ENCODE measurements at places on chromosomes 7 and 10.

DNA sequence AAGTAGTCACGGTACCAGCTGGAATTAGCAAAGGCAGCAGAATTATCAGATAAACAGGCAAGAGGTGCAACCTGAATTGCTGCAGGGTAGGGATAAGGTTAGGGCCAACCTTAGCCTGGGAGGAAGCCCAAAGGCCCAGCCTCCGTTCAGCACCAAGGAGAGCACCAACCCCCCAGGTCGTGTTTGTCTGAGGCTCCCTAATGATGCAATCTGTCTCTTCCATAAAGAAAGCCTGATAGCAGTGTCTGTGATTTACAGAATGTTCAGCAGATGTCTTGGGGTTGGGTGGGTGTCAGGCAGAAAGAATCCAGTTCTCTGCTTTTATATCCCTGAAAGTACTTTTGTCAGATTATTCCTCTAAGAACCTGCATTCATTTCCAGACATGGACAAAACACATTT lies 328.4 kb upstream of the AOAH start:
- DNase-seq: peak; percentile 5

- no peak for DNase-seq
Measured at GRCh38 chr10:103649654-103650423, 156.3 kb downstream of the NEURL1 start.

GRCh38 chr10:103673606-103674005 lies 180.1 kb downstream of the NEURL1 start:
- no peak for DNase-seq

DNA sequence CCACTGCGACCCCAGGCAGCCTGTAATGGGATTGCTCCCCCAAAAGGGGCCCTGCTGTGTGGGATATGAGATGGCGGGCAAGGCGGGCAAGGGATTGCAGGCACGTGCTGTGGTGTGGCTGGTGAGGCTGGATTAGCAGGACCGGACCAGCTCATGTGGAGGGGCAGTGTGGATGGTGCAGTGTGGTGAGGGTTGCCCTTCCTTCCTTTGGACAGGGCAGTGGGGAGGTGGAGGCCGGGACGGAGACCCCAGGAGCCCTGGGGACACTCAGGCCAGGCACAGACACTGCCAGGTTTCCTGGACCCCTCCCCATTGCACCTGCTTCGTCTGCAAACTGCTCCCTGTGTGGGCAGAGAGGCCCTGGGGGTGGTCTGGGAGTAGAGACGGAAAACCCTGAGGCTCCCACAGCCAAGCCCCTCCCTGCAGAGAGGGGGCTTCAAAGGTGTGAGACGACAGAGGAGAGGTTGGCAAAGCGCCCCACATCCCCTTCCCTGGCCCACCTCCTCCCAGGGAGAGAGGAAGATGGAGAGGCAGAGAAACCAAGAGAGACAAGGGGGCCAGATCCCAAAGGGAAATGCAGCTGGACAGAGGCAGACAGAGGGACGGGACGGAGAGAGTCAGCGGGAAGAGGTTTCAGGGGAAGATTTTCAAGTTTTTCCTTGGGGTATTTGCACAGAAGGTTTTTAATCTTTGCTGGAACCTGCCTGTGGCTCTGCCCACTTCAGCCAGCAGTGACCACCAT lies 89.2 kb downstream of the MICALL2 start:
- no peak for DNase-seq

GRCh38 chr7:153297141-153297540 lies 537.6 kb downstream of the ACTR3B start:
- peak; percentile 14 for DNase-seq

- DNase-seq: peak; percentile 78
Measured at GRCh38 chr10:36489611-36490228, 635.7 kb upstream of the ANKRD30A start.

DNA sequence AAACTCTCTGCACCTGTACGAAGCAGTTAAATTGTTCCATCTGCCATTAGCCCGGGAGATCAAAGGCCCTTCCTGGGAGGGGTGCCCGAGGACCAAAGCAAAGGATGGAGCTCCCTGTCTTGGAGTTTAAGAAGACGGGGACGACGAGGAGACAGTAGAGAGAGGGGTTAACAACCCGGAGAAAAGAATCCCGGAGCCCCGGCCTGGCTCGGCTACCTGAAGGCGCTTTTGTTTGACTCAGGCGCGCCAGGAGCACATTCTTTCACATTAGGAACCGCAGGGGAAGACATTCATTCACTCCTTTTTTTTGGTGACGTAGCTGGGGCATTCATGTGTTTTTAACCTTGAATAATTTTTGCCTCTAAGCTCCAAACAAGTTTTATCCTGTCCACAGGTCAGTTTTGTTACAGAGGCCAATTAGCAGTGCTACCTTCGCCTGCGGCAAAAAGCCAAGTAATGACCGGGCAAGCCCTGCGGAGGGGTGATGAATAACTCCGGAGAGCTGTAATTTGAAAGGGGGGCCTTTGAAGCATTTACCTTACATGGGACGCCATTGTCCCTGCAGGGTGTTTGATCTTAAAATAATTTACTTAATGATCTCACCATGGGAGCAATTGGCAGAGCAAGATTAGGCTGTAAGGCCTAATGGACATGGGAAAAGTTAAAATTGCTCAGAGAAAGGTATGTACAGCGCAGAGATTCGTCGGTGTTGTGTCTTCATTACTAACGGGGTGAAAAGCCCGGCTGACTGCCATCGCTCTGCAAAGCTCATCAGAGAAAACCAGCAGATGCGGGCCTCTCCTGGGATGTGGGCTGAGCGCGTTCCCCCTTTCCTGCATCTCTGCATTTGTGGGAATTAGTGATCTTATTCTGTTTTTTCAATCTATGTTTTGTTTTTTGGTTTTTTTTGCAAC lies 258.0 kb upstream of the SP4 start:
- no peak for DNase-seq

- peak; percentile 96 for DNase-seq
Measured at GRCh38 chr7:132145466-132145865, 430.8 kb downstream of the PLXNA4 start.

DNA sequence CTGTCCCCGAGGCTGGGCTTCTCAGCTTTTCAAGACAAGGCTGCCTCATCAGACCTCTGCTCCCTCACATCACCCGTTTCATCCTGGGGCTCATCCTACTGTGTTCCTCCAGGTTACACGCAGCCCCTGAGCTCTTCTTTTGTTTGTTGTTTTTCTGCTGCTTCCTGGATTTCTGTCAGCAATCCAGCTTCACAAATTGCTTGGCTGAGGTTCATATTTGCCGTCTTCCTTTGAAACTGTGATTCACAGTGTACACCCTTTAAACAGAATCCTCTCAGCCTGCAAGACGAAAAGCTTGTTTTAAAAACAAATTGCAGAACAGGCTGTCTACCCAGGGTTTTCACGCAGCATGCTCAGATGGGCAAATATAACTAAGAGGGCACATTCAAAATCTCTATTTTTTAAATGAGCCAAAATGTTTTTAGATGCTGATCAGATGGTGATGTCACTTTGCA lies 39.1 kb upstream of the PARD3 start:
- peak; percentile 51 for DNase-seq

GRCh38 chr10:100333661-100334440 lies 3.8 kb upstream of the PKD2L1 start:
- no peak for DNase-seq

- DNase-seq: no peak
Measured at GRCh38 chr10:73339436-73339835, 19.2 kb downstream of the CFAP70 start.

DNA sequence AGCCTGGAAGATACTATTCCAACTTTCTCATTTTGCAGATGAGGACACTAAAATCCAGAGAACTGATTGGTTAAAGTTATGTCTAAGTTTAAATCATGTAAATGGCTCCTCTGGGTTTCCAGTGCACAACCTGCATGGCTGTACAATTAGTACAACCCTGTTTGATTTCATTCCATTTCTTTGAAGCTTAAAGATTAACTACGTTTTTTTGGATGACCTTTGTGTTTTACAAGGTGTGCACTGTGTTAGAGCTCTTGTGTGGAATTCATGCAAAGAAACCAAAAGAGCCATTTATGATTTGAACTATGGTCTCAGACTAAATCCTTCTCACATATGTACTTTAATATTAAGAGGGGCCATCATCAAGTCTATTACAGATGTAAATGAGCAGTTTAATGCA lies 149.5 kb downstream of the TMEM168 start:
- DNase-seq: no peak
